Cortex of kidney (tissue), 1 donor: ENCODE measurements at places on chromosomes 2 and 18.

DNA sequence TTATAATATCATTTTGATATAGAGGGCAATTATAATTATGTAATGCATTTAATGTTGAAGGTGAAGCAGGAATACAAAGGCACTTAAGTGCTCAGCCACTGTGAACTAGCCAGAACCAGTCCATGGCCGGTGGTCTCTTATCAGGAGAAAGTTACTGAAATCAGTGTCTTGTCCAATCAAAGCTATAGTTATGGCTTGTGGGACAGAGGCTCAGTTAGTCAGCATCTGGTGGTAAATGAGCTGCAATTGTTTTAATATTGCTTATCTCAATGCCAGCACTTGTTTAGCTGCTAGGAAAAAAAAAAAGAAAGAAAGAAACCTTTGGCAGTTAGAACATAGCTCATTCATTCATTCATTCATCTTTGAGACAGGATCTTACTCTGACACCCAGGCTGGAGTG lies 3.8 kb upstream of the ALS2 start:
- DNase-seq: no peak

DNA sequence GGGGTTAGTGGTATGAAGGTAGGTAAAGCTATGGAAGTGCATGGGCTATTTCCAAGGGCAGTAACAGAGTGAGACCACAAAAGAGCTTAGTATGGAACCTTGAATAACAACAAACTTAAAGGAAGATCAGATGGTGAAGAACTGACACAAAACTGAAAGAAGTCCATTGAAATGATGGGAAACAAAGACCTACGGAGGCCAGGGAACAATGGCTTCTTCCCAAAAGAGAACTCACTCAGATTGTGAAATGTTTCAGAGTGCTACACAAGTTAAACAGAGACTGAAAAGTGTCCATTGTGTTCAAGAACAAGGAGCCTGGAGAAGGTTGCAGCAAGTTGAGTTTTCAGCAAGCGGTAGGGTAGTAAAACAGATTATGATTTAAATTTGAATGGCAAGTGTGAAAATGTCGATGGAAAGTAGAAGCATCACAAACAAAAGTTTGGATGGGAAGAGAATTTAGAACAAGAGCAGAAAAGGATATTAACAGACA lies 700.0 kb upstream of the NXPH2 start:
- DNase-seq: no peak

GRCh38 chr2:127388423-127389164 lies 819 bp upstream of the MAP3K2 start:
- no peak for DNase-seq

GRCh38 chr2:240787521-240788472 lies 32.2 kb downstream of the KIF1A start:
- DNase-seq: no peak

- no peak for DNase-seq
These were observed 763.1 kb downstream of the BCL11A start for GRCh38 chr2:59790186-59791003.

GRCh38 chr2:135850892-135851668 lies 14.1 kb upstream of the LCT start:
- DNase-seq: no peak

DNA sequence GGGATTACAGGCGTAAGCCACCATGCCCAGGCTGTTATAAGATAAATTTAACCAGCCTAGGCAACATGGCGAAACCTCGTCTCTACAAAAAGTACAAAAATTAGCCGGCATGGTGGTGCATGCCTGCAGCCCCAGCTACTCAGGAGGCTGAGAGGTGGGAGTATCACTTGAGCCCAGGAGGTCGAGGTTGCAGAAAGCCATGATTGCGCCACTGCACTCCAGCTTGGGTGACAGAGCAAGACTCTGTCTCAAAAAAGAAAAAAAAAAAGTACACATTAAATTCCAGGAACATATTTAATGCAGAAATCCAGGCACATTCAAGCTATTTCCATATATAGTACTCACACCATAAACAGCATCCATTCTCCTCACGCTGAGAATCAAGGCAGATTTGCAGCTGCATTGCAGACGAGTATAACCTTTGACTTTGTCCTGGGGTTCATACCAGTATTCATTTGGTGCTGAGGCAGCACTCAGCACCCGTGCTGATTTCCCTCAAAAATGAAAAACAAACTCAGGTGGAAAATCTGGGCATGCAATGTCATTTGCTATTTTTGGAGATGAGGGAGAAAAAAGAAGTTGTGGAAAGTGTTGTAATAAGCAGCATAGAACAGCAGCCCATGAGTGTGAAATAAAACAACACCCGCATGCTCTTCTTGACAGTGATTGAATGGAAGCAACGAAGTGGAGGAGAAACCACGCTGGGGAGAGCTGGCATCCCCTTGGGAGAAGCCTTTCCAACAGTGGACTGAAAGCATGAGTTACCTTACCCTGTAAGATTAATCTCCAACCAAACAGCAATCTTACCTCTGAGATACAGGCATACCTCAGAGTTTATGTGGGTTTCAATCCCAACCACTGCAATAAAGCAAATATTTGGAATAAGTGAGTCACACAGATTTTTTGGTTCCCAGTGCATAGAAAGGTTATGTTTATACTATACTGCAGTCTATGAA lies 46.8 kb upstream of the ANXA4 start:
- no peak for DNase-seq

DNA sequence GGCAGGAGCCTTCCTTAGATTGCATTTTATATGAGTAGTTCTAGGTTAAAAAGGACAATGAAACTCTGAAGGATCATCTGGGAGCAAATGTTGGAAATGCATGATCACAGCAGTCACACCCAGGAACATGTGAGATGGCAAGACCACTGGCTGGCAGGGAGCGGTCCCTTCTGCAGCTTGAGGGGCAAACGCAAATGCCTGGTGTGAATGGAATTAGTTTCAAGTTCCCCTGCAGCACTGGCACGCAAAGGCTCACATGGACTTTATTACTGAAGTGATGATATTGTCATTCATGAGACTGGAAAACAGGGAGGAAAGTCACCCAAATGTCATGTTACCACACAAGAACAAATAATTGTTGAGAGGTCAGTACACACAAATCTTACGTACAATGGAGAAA lies 223.3 kb downstream of the FBXO15 start:
- DNase-seq: no peak

GRCh38 chr2:111951486-111951885 lies 53.1 kb downstream of the MERTK start:
- DNase-seq: no peak

GRCh38 chr18:51506811-51507210 lies 309.3 kb upstream of the MEX3C start:
- no peak for DNase-seq

GRCh38 chr18:6668836-6669235 lies 60.7 kb upstream of the ARHGAP28 start:
- no peak for DNase-seq

DNA sequence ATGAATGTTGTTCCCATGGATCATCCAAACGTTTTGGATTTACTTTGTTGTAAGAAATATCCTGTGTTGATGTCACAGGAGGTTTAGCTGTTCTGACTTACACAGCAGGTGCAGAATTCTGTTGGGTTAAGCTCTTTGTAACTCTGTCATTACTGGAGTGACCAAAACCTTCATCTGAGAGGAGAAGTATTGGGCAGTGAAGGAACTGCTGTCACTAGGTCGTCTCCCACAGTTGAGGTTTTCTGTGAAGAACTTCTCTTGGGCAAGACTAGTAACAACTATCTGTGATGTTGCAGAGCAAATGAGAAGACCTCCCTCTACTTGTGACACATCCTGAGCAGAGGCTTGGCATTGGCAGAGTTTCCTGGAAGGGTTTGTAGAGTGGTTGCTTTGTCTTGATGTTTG lies 2.9 kb downstream of the SPTBN1 start:
- DNase-seq: no peak

GRCh38 chr2:136010126-136010525 lies 24.7 kb upstream of the DARS1 start:
- no peak for DNase-seq

DNA sequence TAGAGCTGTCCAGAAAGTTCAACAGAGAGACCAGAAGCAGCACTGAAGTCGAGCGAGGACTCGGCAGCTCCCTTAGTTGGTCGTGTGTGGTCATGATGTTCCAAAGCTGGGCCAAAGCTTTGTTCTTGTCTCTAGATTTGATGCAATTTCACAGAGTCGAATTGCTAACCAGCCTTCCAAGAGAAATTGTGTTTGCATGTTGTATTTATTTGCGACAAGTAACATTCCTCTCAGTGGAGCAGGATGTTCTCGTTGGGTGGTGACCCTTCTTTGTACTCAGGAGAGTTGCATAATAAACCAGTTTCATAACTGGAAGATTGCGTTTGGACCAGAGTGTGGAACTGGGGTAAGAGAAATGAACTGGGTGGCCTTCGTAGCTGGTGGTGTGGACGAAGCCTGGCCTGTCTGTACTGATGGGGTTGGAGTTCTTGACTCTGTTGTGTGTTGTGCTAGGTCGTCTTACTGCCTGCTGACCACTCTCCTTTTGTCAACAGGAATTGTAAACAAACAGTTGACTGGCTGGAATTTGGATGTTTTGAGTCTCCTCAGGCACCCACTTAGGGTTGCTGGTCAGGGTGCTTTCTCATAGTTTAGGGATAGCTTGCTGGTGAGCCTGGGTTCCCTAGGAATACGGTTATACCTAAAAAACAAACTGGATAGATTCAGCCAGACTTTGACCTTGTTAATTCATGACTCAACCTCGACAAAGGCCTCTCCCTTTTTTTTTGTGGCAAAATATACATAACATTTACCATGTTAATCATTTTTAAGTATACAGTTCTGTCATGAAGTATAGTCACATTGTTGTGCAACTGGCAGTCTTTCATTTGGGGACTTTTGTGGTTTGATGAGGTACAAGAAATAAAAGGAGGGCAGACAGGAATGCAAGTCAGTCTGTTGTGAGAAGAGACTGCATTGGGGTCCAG lies 28.9 kb upstream of the TOGARAM2 start:
- no peak for DNase-seq

GRCh38 chr2:489838-490237 lies 187.4 kb downstream of the TMEM18 start:
- no peak for DNase-seq

DNA sequence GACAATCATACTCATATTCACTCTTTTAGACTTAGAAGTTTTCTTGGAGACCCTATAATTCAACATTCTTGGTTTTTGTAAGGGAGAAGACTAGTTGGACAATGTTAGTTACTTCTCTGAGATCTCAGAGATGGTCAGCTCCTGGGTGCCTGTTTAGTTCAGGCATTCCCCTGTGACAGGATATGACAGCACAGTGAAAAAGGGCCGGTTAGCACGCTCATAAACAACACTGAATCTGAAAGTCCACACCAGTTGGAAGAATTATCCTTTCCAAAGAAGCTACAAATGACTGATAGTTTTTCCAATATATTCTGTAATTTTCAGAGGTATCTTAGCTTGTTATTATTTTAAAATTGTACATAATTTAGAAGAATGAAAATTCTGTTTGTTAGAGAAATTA lies 75.7 kb downstream of the ADAM23 start:
- no peak for DNase-seq

DNA sequence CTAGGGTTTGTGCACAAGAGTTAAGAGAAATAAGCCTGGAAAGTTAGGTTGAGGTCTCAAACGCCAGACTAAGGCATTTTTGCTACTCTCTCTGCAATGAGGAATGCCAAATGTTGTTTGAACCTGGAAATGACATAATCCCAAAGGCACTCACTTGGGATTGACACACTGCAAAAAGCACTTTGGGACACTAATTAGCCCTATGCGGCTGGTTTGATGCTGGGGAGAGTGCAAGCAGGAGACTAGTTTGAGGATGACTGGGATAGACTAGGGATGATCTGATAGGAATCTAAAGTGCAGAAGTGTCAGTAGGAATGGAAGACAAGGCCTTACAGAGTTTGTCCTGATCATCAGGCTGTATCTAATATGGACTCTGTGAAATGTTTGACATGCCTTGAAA lies 469.0 kb downstream of the SLC4A3 start:
- no peak for DNase-seq

- DNase-seq: no peak
These were observed 37.0 kb downstream of the FIGN start for GRCh38 chr2:163698857-163699256.

DNA sequence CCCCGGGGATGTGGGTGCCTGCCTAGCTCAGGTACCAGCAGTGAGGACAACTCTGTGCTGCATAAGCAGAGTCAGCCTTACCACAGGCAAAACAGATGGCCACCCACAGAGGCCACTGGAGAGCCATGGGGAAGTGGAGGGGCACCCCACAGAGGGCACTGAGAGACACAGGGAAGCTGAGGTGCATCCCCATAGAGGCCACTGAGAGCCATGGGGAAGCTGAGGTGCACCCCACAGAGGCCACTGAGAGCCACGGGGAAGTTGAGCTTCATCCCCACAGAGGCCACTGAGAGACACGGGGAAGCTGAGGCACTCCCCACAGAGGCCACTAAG lies 134.1 kb upstream of the EPAS1 start:
- no peak for DNase-seq

GRCh38 chr2:233075141-233075965 lies 15.2 kb downstream of the INPP5D start:
- DNase-seq: no peak

DNA sequence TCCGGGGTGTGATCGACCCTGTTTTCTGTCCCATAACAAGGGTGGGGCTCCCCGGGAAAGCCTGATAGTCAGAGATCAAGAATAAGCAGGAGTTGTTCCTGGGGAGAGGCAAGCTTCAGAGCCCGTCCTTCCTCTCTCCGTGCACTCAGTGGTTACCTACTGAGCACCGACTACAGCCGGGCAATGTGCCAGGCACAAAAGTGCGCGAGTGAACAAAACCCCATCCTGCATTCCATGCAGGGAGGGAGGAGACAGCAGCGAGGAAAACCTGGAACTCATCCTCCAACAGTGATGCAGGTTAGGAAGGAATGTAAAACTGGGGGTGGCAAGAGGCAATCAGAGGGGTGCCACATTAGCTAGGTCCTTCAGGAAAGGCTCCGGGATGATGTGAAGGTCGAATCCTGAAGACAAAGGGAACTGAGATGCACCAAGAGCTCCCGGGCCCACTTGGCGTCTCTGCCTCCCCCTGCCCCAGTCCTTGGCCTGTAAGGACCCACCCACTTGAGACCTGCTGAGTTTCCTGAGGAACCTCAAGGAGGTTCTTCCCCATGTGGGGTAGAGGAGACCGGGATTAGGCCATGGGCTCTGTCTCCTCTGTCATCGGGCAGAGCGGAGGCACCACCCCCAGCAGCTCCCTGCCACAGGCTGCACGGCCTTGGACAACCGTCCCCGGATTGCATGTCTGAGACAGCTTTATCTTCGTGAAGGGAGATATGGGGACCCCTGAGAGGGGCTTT lies 198.2 kb downstream of the NDUFA10 start:
- no peak for DNase-seq

- DNase-seq: no peak
These were observed 188.8 kb downstream of the CTIF start for GRCh38 chr18:48727681-48728080.

DNA sequence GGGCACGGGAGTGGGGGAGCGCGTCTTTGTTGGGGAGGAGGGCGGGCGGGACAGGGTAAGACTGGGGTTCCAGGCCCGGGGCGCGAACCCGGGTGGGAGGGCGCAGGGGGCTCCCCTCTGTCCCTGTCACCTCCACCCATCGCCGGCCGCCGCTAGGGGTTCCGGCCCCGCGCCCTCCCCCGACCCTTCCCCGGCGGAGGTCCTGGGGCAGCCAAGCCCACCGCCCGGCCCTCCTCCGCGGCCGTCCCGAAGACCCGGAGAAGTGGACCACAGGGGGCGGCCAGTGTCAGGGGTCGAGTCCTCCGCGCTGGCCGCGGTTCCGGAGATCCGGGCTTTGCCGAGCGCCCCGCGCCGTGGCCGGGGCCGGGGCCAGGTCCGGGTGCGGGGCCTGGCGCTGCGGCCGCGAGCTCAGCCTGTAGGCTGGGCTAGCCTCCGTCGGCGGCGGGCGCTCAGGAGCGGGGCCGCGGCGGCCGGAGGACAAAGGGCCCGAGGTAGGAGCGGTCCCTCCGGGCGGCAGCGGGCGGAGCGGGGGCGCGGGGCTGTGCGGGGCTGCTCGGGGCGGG lies 16.6 kb upstream of the E2F6 start:
- DNase-seq: no peak
